Fibroblast of skin of left biceps (primary cell): ENCODE measurements at places on chromosomes 7 and 10.
A peak's percentile ranks its signal among the peaks of the same experiment; 100 is the strongest.

DNA sequence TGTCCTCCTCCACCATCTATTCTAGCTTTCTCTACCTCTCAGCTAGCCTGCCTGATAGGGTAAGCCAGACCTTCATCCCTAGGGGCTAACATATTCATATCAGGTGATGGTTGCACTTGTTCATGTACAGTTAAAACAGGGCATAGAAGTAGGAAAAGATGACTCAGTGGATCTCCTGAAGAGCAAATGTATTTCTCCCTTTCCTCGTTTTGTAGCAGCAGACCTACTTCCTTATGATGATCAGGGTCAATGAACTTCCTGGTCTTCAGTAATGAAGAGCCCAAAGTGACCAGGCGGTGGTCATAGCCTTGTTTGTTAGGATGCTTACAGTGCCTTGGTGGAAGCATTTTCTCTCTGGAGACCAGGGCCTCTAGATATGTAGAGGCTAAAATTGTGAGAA lies 6.3 kb downstream of the LIPJ start:
- DNase-seq, result no peak

DNA sequence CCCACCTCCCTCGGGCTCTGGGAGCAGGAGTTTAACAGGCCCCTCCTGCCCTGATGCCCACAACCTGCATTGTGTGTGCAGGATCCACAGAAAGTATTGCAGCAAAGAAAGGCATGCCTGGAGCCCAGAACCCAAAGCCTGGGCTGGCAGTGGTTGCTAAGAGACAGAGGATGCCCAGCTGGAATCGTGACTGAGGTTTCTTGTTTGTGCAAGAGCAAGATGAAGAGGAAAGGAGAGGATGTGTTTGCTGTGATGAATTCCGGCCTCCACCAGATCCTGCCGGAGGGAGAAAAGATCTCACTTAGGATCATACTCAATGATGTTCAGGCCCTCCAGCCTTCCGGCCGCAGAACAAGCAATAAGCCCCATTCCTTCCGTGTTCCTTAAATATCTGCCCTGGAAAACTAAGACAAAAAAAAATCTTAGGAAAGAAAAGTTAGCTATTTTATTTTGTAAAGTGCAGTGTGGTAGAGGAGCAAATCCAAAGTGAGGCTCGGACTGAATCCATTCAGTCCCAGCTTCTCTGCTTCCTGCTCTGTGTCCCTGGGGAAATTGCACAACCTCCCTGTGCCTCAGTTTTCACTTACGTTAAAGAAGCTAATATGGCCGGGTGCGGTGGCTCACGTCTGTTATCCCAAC lies 57.1 kb downstream of the SLIT1 start:
- no peak for DNase-seq

GRCh38 chr7:45402480-45403218 lies 171.5 kb upstream of the ADCY1 start:
- DNase-seq, result peak; percentile 66

- no peak for DNase-seq
These were observed 123.4 kb upstream of the NEBL start for GRCh38 chr10:21020545-21020944.

DNA sequence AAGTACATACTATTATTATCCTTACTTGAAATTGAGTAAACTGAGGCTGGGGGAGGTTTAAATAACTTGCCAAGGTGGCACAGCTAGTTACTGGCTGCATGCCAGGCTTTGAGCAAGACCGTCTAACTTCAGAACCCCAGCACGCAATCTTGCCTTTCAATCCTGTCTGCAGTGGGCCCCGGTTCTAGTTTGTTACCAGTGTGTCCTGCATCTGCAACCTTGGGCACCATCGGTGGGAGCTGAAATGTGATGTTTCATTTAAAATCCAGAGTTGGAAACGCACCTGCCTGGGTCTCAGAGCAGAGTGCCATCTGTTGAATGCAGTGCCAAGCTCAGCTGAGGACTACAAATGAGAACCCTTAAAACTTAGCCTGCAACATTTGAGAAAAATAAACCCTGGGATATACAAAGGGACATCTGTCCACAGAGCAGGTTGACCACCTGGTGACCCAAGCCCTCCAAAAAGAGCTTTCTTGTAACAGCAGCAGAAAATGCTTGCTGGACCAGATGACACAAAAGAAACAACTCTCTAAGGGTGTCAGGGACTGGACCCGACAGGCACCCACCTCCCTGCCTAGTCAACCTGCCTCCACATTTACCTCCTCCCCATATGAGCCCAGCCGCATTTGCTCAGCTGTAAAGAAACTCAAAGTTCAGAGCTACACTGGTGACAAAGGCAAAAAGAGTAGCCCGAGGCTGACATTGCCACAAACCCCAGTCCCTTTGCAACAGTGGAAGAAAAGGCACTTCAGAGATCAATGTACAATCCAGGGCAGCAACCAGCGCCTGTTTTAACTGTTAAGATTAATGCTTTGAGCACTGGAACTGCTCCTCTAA lies 1.7 kb downstream of the SH3PXD2A start:
- DNase-seq, result no peak

GRCh38 chr10:112809736-112810135 lies 140.3 kb upstream of the TCF7L2 start:
- no peak for DNase-seq

DNA sequence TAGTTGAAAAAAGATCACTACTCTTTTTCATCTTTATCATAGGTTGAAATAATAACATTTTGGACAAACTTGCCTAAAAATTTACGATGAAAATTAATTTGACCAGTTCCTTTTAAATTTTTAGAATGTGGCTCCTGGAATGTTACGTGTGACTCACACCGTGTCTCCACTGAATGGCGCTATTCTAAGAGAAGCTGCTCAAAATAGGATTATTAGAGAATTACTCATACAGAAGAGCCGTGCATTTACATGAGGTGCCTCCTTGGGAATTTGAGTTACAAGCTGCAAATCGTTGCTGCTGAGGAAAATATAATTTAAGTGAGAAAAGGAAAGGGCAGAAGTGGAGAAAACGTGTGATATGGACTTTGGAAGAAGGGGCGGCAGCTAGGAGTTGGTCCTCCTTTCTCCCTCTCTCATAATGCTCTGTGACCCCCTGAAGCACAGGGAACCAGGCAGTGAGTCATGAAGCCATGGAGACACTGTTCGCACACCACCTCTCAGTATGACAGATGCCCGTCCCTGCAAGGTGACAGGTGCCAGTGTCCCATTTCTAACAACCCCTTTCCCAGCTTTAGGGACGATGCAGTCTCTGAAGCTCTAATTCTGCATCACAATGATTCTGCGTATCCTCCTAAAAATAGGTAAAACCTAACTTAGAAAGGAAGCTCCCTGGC lies 323.2 kb upstream of the COBL start:
- DNase-seq, result no peak

DNA sequence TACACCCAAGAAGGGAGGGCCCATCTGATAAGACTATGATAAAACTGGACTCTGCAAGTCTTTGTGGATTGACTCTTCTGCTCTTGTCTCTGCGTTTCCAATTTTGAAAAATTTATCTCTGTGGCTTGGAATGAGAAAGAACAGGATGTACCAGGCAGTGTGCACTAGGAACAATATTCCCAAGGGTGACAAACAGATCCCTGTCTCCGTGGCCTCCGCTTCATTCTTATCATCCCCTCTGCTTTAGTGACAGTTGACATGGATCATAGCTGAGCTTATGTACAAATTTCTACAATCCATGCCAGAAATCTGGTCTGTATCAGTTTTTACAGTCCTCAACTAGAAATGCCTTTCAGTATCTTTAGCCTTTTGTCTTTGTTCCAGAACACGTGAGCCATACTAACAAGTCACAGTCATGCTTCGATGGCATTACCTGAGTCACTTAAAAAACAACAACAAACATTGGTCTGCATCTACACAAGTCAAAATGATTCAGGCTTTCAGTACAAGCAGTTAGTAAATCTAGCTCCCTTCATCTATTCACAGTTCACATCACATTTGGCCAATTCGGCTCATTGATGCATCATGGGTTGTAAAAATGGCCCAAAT lies 393.6 kb upstream of the CELF2 start:
- DNase-seq, result no peak

DNA sequence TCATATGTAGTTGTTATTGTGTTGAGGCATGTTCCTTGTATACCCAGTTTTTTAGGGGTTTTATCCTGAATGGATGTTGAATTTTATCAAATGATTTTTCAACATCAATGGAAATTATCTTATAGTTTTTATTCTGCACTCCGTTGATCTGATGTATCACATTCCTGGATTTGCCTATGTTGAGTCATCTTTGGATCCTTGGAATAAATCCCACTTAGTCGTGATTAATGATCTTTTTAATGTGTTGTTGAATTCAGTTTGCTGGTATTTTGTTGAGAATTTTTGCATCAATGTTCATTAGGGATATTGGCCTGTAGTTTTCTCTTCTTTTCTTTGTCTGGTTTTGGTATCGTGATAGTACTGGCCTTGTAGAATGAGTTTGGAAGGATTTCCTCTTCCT lies 648.6 kb upstream of the GRM3 start:
- DNase-seq, result no peak

- DNase-seq, result no peak
These were observed 186.2 kb downstream of the BICC1 start for GRCh38 chr10:58698777-58699356.

DNA sequence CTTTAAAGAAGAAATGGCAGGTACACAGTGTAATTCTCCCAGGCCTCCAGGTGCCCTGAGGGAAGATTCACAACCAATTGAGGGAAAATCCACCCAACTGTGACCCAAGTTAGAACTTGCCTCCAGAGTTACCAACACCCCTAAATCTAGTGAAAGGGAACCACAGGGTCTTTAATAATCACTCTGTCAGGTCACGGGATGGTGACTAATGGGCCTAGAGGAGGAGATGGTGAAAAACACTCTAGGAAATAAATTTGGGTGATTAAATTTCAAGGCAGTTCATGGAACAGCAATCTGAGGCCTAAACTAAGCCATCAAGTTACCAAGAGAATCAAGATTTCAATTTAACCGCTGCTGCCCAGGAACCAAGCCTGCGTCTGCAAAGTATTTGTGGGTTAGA lies 26.7 kb upstream of the SLF2 start:
- DNase-seq, result no peak

DNA sequence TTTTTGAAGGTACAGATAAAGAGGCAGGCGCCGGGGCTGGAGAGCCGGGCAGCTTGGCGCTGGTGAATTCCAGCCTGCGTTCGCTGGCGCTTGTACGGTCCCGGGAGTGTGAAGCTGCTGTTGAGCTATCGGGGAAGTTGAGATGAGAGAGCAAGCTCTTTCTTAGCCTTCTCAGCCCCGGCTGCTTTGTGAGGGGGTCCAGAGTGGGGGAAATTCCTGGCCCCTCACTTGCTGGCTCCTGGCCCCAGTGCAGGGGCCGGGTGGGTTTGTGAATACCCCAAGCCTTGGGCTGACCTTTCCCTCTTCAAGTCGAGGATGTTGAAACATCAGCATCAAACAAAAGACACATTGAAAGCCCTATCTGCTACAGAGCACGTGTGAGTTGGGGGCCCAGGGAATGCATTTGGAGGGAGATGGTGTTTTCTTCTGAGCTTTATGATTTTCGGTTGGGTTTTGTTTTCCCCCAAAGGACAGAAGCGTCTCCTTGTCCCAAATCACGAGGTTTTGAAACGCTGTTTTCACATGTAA lies 2.7 kb downstream of the ZMIZ1 start:
- DNase-seq, result no peak

DNA sequence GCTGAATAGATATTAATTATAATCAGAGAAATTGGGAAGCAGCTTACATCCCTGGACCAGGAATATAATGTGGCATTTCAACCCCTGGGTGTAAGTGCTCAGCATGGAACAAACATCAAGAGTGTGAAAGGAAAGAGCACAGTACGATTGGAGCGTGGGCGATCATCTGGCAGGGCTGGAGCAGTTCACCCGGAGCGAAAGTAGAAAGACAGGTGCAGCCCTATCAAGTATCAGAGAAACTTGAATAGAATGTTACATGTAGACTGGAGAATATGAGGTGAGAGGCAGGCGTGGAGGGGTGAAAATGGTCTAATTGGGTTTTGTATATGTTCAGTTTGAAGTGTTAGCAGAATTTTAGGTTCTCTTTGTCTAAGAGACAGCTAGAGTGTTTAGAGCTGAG lies 303.0 kb downstream of the MDFIC start:
- DNase-seq, result no peak

GRCh38 chr10:72277340-72277995 lies 3.7 kb downstream of the DDIT4 start:
- DNase-seq, result no peak

DNA sequence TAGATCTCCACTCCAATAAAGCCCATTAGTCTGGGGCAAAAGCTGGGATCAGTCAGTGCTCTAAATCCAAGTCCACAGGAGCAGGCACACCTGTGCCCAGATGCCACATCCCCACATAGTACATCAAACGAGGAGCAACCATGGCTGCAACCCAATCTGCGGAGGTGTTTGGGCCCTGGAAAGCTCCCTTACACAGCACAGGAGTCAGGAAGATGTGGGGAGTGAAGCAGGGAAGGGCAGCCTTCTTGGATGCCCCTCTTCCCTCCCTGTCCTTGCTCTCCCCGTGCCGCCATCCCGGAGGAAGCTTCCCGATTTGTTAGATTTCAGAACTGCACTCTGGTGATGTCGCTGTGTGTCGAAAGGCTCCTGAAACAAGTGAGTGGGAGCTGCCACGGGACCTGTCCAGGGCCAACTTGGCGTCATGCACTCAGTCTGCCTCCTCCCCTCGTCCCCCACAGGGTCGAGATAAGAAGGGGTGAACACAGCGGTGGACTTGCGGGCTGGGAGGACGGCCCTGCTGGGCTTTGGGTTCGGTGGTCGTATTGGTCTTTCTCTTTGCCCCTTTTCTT lies 230.6 kb upstream of the GRB10 start:
- no peak for DNase-seq

- DNase-seq, result peak; percentile 41
These were observed 34.3 kb downstream of the INPP5A start for GRCh38 chr10:132571650-132572544.

DNA sequence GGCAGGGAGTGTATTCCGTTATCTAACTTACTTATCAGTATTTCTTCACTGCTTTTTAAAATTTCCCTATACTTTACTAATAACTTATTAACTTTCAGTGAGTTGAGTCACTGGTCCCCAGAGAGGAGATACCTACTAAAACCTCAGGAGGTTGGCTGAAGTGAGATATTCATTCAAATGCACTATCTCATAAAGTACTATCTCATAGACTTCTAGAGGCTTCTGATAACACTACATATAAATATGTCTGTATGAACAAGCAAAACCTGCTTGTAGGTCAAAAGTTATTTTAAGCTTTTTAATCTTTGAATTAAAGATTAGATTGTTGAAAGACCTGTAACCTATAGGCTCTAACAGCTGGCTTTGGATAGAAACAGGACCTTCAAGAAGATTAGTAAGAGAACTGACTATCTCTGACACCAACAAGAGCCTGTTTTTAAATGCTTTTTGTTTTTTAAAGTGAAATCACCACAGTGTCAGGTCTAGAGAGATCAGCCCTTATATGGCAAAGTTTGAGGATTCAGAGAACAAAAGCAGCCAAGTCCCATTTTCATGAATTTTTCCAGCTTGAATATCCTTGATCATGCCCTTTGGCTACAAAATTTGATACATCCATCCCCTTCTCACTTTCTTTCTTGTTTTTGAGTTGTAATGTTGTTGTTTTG lies 242.2 kb downstream of the ARL4A start:
- DNase-seq, result no peak

DNA sequence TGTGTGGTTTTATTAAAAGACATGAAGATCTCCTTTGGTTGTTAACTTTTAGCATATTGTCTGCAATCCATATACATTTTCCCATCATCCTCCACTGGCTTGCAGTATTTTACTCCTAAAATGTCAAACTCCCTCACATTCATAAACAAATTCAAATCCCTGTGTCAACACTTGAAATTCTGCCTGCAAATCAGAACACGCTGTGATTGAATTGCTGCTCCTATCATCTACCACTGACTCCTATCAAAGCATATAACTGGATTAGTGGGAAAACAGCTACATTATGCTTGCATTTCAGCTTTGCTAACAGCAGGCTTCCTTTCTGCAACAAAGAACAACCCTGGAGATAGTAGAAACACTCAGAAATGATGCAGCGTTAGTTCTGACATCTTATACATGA lies 281.8 kb upstream of the HGF start:
- no peak for DNase-seq
